ENCODE measurements at places on chromosomes 4 and X.

DNA sequence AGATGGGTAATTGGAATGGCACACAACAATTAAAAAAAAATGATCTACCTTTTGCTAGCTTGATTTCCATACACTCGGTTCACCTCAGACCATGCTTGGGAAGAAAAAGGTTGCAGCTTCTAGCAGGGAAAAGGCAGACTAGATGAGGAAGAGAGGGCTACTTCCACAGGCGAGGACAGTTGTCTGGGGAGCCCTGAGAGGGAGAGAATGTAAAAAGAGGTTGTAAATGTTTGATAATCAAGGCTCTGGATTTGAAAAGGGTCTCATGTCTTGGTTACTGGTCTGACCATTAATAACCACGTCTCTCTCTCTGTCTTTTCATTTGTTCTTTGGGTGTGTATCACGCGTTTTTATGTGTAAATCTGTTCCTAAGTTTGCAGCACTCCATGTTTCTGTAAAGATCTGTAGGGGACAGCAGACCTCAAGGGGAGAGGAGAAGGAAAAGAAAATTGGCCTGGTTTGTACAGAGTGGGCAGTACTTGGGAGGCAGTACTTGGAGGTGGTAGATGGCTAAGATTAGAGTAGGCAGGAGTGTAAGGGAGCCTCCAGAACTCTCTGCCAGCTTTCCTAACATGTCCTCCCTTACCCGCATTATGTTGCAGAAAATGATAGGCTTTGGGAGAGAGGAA, 750 bp downstream of the ARMCX5 start:
- no peak for DNase-seq

- DNase-seq = no peak
These were observed 65.6 kb upstream of the BLTP1 start for GRCh38 chr4:122086338-122087065.

- no peak for DNase-seq
These were observed 38.1 kb upstream of the GJB1 start for GRCh38 chrX:71184803-71185495.

DNA sequence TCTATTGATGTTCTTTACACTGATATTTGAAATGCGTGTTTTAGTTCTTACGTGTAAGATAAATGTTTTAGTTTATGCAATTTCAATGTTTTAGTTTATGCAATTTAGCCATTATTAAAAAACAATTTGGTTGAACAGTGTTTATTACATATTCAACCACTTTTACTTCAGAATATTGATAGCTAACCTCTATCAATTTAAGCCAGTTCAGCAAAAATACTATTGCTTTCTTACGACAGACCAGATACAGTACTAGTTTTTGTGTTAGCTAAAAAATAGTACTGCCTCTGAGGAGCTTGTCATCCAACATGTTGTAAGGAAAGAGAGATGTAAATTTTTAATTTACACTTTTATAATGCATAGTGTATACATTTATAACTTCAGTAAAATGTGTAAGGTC, 361.7 kb upstream of the FAT1 start:
- DNase-seq = no peak

DNA sequence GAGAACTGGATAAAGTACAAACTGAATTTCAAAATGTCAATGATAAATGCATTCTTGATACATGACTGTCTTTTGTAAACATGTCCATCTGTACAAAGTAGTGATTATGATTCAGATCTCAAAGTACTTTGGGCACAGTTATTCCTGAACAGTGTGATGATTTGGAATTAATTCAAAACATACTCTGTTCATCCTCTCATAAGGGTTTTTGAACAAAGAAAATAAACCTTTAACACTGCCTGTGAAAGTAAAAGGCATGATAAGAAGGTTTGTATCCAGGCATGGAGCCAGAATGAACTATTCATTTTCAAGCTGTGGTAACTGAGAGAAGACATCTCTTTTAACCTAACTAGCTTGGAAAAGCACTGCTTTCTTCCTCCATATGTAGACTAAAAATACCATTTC, 883 bp upstream of the KLHL4 start:
- DNase-seq = peak; percentile 0

GRCh38 chr4:110059556-110060191, 138.7 kb downstream of the ELOVL6 start:
- no peak for DNase-seq

DNA sequence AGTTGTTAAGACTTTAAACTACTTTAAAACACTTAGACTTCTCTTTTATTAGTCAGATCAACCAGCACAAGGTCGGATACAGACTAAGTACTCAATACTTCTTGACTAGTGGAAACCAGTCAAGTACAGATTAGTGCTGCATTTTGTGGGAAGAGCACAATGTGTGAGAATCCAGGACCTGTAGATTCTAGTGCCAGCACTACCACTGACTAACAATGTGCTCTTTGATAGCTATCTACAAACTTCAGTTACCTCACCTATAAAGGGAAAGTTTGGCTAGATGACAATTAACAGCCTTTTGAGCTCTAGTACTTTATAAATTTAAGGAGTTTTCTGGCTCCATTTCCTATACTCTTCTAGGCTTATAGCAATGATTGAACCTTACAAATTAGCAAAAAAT, 181.5 kb downstream of the SLC4A4 start:
- DNase-seq = no peak

- DNase-seq = no peak
These were observed 39.8 kb downstream of the XIAP start for GRCh38 chrX:123899701-123900100.
